Right ventricle myocardium superior (tissue), 1 donor: ENCODE measurements at places on chromosomes 7 and 10.

- DNase-seq, result no peak
Measured at GRCh38 chr10:83222832-83223742, 916.2 kb upstream of the GHITM start.

- DNase-seq, result no peak
Measured at GRCh38 chr7:66099232-66099550, 15.5 kb upstream of the CRCP start.

DNA sequence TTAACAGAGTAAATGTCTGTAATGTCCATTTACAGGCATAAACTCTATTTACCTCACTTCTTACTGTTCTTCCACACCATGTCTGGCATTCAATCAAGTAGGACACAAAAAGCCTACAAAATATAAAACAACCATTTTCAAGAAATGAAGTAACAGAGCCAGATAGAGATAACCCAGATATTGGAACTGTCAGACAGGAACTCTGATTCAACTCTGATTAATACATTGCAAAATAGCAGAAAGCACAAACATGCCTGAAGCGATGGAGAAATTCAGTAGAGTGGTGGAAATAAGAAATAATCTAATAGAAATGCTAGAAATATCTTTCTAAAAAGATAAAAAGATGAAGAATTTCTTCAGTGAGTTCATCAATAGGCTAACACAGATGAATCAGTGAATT is 964.4 kb downstream of the PCDH15 start:
- DNase-seq, result no peak

DNA sequence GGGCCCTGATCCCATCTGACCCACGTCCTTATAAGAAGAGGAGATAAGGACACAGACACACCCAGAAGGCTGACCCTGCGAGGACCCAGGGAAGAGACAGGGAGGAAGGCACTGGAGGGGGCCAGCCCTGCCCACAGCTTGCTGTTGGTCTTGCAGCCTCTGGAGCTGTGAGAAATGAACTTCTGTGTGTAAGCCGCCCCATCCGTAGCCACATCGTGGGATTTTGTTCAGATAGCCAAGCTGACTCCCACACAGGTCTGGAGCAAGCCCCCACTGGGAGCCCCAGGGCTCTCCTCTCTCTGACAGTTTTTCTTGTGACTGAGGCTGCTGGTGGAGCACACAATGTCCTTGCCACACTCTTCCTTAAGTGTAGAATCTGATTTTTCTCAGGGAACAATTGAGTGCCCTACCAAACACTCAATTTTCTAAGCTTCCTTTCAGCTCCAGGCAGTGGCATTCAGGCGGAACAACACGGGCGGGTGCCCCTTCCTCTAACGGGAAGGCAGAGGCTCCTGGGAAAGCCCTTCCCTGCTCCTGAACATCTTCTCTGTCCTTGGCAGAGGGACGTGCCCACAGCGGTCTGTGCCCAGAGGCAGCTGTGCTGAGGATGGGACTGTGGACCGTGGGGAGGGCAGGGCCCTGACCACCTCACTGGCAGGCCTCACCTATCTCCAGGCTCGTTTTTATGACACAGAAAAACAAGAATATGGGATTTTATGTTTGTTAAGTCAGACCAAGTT is 160.6 kb upstream of the SHH start:
- DNase-seq, result no peak

- no peak for DNase-seq
Measured at GRCh38 chr10:103557455-103557854, 64.0 kb downstream of the NEURL1 start.

DNA sequence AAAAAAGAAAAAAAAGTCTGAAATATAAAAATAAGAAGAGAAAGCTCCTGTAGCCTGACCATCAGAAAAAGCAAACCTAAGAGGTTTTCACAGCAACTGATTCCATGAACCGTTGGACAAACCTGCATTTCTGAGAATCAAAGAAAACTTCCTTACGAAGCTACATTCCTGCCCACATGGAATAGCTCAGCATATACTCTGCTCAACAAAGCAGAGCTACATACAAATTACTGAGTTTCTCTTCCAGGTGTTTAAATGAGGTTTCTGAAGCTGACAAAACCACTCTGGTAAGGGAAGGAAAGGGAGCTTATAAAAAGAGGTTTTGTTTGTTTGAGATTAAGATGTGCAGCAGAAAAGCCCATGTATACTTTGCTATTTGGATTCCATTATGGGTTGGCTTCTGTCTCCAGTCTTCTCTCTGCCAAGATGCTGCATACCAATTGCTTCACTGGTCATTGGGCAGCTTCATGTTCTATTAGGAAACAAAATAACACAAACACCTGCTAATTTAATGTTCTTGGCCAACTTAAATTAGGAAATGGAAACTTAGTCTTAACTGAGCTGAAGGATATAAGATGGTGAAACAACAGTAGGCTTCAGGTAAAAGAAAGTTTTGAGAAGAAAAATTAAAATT is 314.1 kb downstream of the LRRTM3 start:
- no peak for DNase-seq

GRCh38 chr10:131061216-131061615 is 250.3 kb downstream of the TCERG1L start:
- DNase-seq, result no peak

DNA sequence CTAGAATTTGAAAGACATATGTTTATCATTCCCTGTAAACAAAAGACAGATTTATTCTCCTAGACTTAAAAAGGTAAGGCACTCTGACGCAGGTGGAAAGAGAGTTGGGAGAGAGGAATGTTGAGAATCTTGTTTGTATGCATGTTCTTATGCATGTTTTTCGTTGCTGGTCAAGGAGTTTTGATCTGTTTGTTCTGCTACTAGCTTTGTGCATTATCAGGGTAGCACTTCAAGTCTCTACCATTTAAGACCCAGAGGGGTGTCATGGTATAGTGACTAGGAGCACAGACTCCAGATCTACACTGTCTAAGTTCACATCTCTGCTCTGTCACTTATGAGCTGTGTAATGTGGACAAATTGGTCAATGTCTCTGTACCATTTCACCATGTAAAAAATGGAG is 200.2 kb upstream of the FZD1 start:
- DNase-seq, result no peak

- DNase-seq, result no peak
Measured at GRCh38 chr10:87534173-87534858, 29.6 kb downstream of the MINPP1 start.

- DNase-seq, result no peak
Measured at GRCh38 chr10:14645239-14645960, 129.3 kb downstream of the FAM107B start.

DNA sequence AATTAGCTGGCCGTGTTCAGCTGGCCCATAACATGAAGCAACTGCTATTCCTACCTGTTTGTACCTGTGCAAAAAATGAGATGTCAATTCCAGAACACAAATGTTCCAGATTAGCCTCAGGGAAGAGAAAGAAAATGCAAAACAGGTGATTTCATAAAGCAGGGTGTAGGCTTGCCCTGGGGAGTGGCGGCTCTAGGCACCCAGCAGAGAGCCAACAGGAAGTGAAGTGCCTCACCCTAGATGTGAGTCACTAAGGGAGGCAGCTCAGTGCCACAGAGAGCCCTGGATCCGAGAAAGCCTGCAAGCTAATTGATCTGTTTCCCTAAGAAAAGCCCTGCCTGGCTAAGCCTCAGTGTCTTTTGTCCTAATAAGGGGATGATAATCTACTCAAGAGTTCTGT is 240.0 kb downstream of the ARHGAP21 start:
- no peak for DNase-seq

- DNase-seq, result peak; percentile 57
Measured at GRCh38 chr7:42739638-42740037, 172.2 kb downstream of the C7orf25 start.

GRCh38 chr10:71084061-71084817 is 128.1 kb upstream of the UNC5B start:
- DNase-seq, result no peak

DNA sequence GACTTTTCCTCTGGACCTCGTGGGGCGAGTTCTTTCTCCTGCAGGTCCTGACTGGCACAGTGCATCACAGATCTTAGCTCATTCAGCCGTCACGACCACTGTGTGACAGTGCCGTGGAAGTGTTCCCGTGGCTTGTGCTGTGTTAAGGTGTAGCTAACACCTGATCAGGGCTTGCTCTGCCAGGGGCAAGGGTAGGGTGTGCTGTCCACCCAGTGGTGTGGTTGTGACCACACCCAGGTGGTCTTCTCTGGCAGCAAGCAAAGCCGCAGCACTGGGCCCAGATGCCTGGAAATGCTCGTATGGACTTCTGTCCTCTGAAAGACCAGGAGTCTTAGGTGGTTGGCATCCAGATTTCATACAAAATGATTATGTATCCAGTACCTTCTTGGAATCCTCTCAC is 86.2 kb downstream of the GLRX3 start:
- no peak for DNase-seq

DNA sequence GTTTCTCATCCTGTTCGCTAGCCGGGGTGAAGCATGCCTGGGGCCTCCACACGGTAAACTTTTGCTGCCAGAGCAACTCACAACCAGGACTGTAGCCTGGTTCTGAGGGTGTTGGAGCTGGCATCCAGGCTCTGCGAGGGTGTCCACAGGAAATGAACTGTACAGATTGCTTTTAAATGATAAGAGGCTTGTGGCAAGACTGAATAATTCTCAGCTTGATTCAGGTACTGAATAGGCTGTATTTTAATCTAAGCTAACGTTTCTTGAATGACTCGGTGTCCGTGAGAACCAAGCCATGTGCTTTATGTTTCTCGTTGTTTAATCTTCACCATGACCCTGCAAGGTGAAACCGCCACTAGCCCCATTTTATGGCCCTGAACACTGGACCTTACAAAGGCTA is 49.3 kb downstream of the EEPD1 start:
- no peak for DNase-seq

GRCh38 chr10:118904286-118904685 is 125.2 kb upstream of the NANOS1 start:
- DNase-seq, result no peak

DNA sequence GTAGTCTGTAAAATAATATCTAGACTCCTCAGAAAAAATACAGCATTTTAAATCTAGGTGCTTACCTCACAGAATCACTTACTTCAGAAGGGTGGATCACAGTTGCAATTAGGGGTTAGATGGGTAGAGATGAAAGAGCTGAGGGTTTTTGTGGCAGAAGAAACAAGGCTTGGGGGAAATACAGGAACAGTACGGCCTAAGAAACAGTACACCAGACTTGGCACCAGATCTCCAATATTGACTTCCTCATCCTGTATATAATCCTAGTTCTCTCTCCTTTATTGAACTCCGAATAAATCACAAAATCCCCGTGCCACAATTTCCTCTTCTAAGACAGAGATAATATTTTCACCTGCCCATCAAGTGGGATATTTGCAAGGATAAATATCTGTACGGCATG is 14.3 kb downstream of the CEP41 start:
- DNase-seq, result no peak

- no peak for DNase-seq
Measured at GRCh38 chr10:1947464-1948003, 210.2 kb upstream of the ADARB2 start.

GRCh38 chr7:112286250-112287086 is 80.0 kb downstream of the ZNF277 start:
- no peak for DNase-seq
